ENCODE measurements at places on chromosomes 7 and 10. TPM values are rescaled to one million over a fixed set of nuclear protein-coding genes. Genes with fewer than 3 reads are reported as not detected.

DNA sequence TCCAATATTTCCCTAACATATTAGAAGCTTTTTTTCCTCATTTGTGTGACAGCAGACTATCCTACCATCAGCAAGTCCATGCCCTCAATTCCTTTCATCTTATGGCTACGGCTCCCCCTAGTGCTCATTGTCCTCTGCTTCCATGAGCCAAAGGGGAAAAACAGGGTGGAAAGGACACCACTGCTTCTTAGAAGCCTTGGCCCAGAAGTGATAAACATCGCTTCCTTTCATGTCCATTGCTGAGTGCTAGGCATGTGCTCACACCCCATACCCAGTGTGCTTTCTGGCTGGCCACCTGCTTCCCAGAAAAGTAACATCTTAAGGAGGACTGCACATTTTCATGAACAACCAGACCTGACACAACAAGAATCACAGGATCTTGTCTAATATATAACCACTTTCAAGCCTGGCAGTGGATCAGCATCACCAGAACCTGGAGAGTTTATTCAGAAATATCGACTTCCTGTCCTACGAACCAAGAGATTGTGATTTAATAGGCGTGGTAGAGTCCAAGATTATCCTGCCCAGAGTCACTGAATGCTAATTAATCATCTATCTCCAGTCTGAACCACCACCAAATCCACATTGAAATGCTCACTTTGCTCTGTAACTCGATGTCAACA, 650.5 kb upstream of the SORCS1 start:
- no peak for DNase-seq

The MYL7 gene
- not detected for total RNA-seq

DNA sequence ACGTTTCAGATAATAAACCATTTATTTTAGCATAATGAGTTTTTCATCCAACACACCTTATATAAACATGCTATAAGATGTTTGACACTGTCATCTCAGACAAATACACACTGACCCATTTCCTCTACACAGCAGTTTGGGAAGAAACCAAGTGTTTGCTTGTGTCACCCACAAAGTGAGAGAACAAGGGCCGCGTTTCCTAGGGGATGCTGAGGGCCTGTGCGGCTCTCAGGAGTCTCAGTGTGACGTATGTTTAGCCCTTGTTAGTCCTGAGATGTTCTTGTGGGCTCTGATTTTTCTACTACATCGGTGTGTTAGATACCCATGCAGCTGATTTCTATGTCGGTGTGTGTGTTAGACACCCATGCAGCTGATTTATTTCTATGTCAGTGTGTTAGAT, 266.3 kb downstream of the DIP2C start:
- no peak for DNase-seq

The ATOH7 gene
- 0.07 TPM for total RNA-seq

The MYO1G gene
- 0.04 TPM for total RNA-seq

The HPSE2 gene
- not detected for total RNA-seq

The CALML3 gene
- total RNA-seq = 4.7 TPM
